ENCODE measurements at places on chromosomes 16 and 17.

DNA sequence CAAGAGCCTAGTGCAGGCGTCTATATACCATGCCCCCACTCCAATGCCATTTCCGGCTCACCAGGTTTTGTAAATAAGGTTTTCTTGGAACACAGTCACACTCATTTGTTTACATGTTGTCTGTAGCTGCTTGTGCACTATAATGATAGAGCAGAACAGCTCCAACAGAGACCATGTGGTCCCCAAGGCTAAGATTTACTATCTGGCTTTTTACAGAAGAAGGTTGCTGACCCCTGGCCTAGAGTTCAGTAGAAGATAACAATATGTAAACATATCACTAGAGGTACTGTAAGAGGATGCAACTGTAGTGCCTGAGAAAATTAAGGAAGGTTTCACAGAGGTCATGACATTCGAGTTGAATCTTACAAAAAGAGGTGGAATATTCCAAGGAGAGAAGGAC, 66.3 kb downstream of the CACNG1 start:
- no peak for DNase-seq

- no peak for DNase-seq
Measured at GRCh38 chr17:32894245-32894644, 17.3 kb upstream of the MYO1D start.

- peak; percentile 80 for DNase-seq
Measured at GRCh38 chr16:81403601-81404391, 40.8 kb upstream of the CMIP start.

- DNase-seq: no peak
Measured at GRCh38 chr17:39765766-39766165, 28.0 kb downstream of the GRB7 start.

DNA sequence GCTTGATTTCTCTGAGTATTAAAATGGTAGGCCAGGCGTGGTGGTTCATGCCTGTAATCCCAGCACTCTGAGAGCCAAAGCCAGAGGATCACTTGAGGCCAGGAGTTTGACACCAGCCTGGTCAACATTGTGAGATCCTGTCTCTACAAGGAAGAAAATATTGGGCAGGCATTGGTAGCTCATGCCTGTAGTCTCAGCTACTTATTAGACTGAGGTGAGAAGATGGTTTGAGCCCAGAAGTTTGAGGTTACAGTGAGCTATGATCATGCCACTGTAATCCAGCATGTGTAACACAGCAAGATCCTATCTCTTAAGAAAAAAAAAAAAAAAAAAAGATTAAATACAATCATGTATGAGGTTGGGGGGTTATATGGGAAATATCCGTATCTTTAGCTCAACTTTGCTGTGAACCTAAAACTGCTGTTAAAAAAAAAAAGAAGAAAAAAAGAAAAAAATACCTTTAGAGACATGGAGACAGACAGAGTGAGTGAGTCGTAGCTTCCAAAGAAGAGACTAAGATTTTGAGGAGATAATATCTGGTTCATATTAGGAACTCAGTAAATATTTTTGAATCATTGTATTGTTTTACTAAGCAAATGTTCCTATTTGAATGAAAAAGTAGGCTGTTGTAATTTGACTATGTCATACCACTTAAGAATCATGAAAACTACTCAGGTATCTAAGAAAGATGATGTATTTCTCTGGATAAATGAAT, 325.7 kb upstream of the TBX2 start:
- no peak for DNase-seq

DNA sequence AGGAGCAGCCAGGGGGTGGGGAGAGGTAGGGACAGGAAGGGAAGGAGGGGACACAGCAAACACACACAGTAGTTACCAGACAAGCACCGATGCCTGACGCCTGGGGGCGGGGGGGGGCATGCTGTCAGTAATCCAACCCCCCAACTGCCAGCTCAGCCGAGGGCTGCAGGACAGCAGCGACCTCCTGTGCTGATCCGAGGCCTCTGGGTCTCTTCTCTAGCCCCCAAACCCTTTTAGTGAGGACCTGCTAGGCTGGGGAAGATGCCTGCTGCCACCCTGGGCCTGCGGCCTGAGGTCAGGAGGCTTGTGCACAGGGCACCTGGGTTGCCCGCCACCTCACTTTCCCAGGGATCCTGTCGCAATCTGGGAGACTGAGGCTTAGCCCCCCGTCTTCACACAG, 11.6 kb downstream of the FLOT2 start:
- no peak for DNase-seq

DNA sequence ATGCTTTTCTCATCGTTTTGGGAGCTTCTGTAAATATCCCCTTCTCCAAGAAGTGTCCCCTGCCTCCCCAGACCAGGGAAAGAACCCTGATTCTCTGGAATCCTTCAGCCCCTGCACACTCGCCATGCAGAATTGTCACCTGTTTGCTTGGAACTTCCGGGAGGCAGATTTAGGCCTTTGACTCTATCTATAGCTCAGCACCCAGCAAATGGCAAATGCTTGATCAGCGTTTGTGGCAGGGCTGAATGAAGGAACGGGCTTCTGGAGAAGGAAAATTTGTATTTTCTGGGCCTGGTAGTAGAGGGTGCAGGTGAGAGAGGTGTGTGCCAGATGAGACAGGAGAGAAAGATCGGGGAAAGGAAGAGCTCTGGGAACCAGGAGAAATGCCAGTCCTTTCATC, 18.3 kb upstream of the CACNG4 start:
- no peak for DNase-seq

DNA sequence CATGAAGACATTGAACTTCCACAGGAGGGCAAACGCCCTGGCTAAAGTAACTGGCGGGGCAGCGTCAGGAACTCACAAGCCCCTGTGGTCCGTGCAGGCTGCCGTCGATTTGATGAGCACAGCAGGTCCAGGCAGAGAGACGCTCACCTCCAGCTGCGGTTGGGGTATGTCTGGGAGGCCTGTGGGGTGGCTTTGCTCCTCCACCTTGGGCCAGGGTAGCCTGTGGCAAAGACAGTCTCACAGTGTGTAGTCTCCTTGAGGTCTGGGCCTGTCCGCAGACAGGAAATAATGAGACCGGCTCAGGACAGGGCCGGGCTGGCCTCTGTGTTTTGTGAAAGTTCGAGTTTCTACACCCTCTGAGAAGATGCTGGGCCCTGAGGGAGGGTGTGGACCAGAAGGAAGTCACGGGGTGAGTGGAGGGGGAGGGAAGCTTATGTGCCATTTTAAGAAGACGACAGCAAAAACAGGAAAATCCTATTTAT, 103.3 kb downstream of the METRNL start:
- DNase-seq: no peak

- DNase-seq: no peak
Measured at GRCh38 chr17:34606763-34607162, 27.4 kb downstream of the TMEM132E start.

- DNase-seq: no peak
Measured at GRCh38 chr16:11632455-11632939, 35.8 kb upstream of the SNN start.

- DNase-seq: no peak
Measured at GRCh38 chr16:89117975-89118289, 24.3 kb downstream of the ACSF3 start.

DNA sequence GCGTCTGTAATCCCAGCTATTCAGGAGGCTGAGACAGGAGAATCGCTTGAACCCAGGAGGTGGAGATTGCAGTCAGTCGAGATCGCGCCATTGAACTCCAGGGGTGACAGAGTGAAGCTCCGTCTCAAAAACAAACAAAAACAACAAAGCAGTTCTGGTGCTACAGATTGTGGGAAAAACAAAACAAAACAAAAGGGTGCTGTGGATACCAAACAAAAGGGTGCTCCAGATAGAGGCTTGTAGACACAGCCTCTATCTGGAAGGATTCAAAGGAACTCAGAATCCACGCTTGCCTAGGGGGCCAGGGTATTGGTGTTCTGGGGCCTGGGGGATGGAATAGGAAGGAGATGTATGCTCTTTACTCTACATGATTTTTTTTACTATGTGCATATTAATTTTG, 2.5 kb downstream of the MYLK3 start:
- DNase-seq: no peak

DNA sequence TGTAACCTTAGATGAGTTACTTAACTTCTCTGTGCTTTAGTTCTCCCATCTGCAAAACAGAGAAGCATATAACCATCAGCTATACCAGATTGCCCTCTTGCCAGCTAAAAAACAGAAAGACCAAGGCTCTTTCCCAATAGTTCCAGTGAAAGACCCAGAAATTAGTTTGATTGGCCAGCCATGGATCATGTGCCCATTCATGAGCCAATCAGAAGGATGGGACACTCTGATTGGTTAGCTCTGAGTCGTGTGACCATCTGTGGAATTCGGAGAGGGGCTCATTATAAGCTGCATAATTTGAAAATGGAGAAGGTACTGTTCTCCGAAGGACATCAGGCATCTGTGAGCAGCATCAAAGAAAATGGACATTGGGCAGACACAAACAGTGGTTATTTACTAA, 155.2 kb downstream of the ABCC12 start:
- no peak for DNase-seq

GRCh38 chr16:9713907-9714306, 468.3 kb downstream of the GRIN2A start:
- no peak for DNase-seq

DNA sequence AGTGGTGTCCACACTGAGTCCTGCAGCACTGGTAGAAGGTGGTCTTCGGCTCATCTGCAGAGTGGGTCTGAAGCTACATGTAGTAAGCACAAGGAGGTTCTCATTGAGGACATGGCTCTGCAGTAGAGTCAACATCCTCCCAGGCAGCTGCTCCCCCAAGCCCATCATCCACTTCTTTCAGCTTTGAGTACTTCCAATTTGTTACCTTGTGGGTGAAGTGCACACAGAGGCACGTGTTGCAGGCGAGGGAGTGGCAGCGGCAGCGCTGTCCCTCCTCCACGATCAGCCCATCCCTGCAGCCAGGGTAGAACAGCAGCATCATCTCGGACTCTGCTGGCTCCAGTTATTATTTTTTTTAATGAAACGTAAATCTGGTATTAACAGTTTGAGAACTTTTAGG, 1.8 kb upstream of the SSTR2 start:
- no peak for DNase-seq

DNA sequence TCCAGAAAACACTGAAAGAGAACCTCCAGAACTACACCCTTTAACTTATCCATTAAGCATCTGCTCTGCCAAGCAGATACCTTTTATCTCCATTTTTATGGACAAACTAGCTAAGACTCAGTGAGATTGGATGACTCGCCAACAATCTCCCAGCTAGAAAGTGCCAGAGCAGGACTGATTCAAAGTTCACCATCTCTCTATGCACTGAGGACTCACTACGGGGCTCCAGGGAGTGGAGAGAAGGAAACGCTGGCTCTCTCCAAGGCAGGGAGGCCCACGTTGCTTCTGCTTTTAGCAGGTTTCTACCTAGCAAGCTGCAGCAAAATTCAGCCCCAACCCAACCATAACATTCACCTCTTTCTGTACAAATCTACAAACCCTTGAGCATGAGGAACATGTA, 52.8 kb upstream of the ARHGAP44 start:
- no peak for DNase-seq

- no peak for DNase-seq
Measured at GRCh38 chr17:40018211-40019121, 3.2 kb downstream of the CSF3 start.

DNA sequence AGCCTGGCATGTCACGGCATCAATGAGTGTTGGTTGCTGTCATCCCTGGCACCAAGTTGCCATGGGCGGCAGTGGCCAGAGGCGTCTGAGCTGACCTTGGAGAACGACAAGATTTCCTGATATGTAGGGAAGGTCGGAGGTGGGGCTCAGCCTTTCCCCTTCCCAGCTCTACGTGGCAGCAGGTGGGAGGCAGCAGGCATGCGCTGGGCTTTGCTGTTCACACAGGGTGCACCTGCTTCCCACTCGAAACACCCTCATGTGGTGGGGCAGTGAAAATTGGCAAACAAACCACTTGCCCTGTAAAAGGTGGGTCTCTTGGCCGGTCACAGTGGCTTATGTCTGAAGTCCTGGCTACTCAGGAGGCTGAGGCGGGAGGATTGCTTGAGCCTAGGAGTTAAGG, 12.3 kb upstream of the TFAP4 start:
- DNase-seq: no peak

DNA sequence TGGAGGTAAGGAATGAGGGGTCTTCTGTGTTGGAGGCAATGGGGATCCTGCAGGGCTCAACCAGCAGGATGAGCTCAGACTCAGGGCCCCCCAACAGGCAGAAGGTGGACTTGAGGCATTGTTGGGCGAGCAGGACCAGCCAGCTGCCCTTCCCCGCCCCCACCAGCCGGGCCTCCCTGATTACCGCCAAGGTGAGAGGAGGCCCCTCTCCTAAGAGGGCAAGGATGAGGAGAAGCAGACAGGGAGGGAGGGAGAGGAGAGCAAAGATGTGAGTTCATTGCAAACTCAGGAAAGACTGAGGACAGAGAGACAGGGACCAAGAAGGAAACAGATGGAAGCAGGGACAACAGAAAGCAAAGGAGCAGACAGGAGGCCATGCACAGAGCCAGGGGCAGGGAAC, 272.8 kb upstream of the XYLT1 start:
- DNase-seq: no peak

DNA sequence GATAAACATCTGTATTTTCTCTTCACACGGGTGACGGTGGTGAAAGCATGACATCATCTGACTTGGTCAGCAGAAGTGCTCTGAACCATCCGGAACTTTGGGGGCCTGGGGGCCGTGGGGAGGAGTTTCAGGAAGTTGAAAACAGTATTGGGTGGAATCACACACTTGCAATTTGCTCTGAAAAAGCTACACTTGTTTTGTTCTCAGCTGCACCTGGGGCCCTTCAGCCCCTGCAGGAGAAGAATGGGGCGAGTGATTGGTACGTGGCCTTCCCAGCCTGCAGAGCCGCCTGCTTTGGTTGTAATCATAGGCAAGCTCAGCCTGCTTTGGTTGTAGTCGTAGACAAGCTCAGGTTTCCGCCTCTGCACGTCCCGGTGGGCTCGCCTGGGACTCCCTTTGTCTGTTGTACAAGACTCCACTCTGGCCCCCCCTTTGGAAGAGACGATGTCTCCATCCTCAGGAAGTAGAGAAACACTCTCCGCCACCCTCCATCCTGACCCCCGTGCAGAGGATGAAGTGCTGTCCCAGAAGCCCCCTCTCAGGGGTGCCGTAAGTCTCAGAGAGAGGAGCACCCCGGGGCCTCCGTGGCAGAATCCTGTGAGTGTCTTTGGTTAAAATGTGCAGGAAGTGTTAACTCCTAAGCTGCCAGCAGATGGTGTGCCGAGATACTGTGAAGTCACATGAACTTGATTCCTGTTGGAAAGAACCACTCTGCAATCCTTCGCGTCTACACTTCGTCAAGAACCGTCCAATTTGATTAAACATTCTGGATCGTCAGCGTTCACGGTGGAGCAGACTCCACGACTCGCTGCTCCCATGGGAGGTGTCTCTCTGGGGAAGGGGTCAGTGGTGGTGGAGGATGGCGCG, 5.4 kb downstream of the BANP start:
- no peak for DNase-seq

- DNase-seq: peak; percentile 46
Measured at GRCh38 chr17:43900183-43900857, 7.0 kb downstream of the MPP2 start.

DNA sequence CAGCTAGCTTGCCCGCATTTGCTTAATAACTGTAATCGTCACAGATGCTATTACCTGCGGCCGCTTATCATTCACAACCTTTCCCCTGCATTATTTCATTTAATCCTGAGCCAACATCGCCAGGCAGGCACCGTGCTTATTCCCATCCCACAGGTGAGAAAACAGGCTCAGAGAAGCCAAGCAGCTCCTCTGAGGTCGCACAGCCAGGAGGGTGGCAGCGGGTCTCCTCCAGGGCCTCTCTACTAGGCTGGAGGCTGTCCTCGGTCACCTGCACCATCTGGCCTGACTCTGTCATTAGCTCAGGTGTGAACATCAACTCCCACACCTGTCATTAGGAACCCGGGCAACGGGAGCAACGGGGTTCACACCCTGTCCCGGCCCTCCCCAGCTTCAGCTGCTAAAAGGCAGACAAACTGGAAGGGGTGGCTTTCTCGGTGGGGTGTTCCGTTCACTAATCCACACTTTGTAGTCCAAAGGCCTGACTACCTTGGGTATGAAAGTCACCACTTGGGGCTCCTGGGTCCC, 3.0 kb downstream of the PPL start:
- no peak for DNase-seq
